CD4-positive, alpha-beta T cell treated with Interleukin-10 for 1 hour (primary cell): ENCODE measurements at places on chromosomes 6 and 20.

DNA sequence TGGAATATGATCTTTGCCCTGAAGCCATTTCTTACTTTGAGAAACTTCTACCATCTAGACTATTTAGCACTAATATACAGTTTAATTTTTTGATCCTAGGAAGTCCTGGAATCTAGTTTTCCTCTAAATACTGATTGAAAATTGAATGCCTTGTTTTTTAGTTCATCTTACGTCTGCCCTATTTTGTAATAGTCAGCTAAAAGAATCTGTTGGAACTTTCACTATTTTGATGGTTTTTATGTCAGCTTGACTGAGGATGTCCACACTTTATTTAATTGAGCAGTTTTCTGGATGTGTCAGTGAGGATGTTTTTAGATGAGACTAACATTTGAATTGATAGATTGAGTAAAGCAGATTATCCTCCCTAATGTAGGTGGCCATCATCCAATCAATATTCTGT is 8.4 kb downstream of the OR12D2 start:
- no peak for DNase-seq

DNA sequence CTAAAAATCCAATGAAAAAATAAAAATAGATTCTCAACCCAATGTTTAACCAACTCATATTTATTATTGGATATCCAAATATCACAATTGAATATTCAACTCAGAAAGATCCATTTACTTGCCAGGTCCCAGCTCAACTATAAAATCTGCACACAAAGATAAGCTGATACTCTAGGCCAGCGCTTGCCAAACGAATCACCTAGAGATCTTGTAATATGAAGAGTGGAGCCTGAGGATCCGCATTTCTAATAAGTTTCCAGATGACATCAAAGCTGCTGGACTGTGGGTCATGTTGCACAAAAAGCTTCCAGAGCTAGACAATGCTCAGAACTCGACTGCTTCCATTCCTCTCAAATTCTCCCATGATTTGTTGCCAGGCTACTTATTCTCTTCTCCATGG is 51.7 kb upstream of the HSF2 start:
- DNase-seq, result no peak

DNA sequence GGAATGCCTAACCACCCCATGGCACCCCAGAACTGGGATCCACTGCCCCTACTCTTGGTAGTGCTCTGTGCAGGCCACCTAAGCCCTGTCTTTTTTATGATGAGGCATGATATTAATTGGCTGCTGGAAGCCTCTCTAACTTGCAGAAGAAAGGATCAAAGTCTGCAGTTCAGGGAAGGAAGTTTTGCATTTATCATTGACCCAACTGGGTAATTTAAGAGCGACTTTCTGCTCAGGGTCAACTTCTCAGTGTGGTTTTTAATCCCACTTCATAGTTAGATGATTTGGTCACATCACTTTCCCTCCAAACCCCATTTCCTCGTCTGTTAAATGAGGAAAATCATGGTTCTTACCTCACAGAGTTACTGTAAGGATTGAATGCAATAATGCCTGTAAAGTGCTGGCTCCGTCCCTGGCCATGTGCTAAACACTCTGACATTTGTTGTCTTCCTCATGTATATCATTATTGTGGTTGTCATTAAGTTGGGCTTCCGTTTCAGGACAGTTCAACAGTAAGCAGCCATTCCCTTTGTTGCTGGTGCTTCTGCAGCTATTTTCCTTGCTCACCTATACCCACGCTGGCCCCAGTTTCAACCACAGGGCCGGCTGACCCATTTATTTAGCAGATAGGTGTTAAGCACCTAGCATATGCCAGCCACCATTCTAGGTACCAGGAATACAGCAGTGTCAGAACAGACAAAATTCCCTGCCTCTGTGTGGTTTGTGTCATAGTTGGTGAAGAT is 14.2 kb downstream of the E2F3 start:
- no peak for DNase-seq

- DNase-seq, result no peak
These were observed 97.1 kb upstream of the PTPN1 start for GRCh38 chr20:50413088-50413500.

DNA sequence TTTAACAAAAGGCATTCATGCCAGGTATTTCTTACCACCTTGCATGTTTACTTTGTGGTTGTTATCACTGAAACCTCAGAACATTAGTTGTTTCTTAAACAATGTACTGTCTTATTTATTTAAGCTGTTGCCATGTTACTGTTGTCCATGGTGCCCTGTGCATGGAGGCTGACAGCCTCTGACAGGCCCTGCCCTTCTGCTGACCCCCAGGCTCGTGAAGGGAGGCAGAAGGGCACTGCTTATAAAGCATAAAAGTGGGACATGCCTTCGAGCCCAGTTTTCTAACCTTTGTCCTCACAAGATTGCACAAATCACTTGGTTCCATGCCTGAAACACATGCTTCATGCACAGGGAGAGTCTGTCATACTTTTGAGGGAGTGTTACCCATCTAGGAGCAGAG is 46.7 kb upstream of the CLIC5 start:
- DNase-seq, result no peak
